Spinal cord (tissue), 10 donors: ENCODE measurements at places on chromosomes 2 and 18. TPM values are rescaled to one million over a fixed set of nuclear protein-coding genes. Genes with fewer than 3 reads are reported as not detected.

The TMEM163 gene
- polyA plus RNA-seq: 71.6 TPM

The EML6 gene
- polyA plus RNA-seq: 22.6 TPM

The RUFY4 gene
- 0.32 TPM for polyA plus RNA-seq

The TTN gene
- polyA plus RNA-seq: 1.2 TPM

The SULT1C2 gene
- 0.95 TPM for polyA plus RNA-seq

The POMC gene
- 4.9 TPM for polyA plus RNA-seq

The DNER gene
- 446 TPM for polyA plus RNA-seq

The LYG2 gene
- polyA plus RNA-seq: 0.33 TPM

The AGXT gene
- polyA plus RNA-seq: not detected

The TEKT4 gene
- polyA plus RNA-seq: 3.8 TPM

The MPP4 gene
- polyA plus RNA-seq: 0.33 TPM

The UBR3 gene
- 51.1 TPM for polyA plus RNA-seq

The CCL20 gene
- 0.50 TPM for polyA plus RNA-seq

The PRSS56 gene
- 5.8 TPM for polyA plus RNA-seq

The THUMPD2 gene
- 15.1 TPM for polyA plus RNA-seq

The TMEM200C gene
- polyA plus RNA-seq: 8.2 TPM

The HAAO gene
- polyA plus RNA-seq: 6.3 TPM

The GKN2 gene
- not detected for polyA plus RNA-seq

The NAPG gene
- 54.9 TPM for polyA plus RNA-seq

The SLC9A4 gene
- polyA plus RNA-seq: 0.12 TPM
